ENCODE measurements at places on chromosomes 6 and 20.
A peak's percentile ranks its signal among the peaks of the same experiment; 100 is the strongest.

- DNase-seq = no peak
These were observed 1193.4 kb upstream of the EYS start for GRCh38 chr6:66900133-66901083.

GRCh38 chr6:31575335-31575901 is at the start of gene TNF:
TNF (plus strand) TSS chr6:31575565; CDS start chr6:31575742, 177 bp downstream.
- no peak for DNase-seq

DNA sequence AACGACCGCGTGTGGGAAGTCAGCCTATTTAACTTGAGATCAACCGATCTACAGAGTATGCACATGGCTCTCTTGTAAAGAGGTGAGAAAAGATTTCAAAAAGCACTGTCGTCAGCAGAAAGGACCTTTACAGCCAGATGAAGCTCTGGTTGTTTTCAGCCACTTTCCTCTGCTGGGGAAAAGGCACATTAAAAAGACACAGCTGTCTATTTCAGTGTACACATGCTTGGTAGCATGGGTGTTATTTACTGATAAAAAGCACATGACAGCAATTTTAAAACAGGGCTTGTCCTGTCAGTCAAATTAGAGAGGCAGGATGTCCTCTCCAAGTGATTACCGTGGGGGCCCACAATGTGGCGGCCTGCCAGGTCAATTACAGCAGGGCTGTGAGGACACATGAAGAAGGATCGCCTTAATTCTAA is 188.9 kb downstream of the PRKN start:
- peak; percentile 96 for DNase-seq

DNA sequence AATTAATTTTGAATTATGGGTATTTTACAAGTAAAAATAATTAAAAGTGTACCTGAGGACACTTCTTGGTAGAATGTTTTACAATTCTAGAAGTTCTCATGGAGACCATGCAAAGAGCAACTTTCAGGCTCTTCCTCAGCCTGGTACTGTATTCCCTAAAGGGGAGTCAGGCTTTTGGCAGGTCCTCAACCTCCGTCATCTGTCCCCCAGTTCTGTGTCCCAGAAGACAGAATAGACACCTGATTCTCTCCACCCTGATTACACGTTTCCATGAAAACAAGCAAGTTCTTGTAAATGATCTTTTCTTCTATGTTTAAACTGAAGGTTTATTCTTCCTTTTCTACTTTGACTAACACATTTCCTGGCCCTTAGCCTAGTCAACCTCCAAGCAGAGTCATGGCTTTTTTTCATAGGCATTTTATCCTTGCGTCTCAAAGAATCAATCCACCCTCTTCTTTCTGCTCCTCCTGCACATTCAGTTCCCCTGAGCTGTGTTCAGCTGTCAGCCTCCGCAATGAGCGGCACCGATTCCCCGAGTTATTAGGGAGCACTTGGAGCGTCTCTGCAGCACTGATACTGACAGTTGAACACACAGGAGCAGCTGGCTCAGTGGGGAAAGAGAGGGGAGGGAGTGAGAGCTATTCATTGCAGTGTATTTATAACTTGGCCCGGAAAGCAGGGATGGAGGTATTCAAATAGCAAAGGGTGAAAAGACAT is 1082.4 kb upstream of the MAP3K7 start:
- no peak for DNase-seq

GRCh38 chr20:14727485-14728150 is 390.2 kb upstream of the FLRT3 start:
- no peak for DNase-seq

GRCh38 chr6:16947375-16948015 is 154.4 kb upstream of the STMND1 start:
- no peak for DNase-seq

DNA sequence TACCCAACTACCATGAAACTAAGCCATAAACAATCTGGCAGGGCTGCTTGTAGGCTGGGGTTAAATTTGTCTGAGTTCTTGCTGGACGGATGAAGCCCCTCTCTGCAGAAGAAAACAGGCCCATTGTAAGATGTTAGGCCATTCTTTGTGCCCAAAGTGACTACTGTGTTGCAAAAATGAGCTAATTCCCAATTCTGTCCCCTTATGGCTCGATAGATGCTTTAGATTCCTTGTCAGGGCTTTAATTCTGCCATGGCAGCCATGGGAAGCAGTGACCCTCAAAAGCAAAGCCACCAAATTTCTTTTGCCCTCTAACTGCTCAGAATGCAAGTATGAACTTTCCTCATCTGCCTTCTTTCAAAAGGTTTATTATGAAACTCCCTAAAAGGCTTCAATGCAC is 45.2 kb downstream of the LAMA4 start:
- DNase-seq = no peak
